ENCODE measurements at places on chromosomes 1 and 21.

DNA sequence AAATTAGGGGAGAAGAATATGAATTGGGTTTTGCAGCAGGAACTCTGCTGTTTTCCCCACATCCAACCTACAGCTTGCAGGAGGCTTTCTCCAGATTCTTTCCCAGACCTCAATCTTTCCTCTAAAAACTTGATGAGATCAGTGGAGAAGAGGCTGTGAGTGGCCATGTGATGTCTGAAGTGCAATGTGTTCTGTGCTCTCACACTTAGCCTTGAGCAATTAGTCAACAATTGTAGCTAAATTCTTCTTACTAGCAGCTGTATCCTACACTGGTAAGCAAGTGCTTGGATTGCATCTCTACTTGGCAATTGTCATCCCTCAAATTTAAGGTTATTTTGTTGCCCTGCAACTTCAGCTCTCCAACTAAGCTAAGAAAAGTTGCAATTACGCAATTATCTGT, 807.3 kb upstream of the RGS18 start:
- DNase-seq = peak; percentile 55

GRCh38 chr1:46133181-46133658, 791 bp upstream of the PIK3R3 start:
- DNase-seq = no peak

GRCh38 chr1:39408641-39409054, 82.8 kb upstream of the BMP8A start:
- DNase-seq = peak; percentile 73

- no peak for DNase-seq
Observed at GRCh38 chr1:60904099-60904851, 178.1 kb upstream of the NFIA start.

- DNase-seq = no peak
Observed at GRCh38 chr1:211132721-211133392, 1.1 kb downstream of the KCNH1 start.

DNA sequence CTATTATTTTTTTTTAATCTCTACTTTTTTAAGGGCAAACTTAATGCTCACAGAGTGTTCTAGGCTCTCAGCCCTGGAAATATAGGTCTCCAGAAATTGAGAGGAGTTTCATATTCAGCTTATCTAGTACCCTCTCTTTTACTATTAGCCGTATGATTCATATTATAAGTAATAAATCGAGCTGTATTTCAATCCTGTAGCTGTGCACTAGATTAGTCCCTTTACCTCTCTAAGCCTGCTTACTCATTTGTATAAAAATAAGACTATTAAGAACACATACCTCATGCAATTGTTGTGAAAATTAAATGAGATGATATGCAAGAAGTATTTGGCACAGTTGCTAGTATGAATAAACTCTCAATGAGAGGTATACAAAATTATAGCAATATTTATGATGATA, 128.2 kb upstream of the HOOK1 start:
- DNase-seq = no peak

DNA sequence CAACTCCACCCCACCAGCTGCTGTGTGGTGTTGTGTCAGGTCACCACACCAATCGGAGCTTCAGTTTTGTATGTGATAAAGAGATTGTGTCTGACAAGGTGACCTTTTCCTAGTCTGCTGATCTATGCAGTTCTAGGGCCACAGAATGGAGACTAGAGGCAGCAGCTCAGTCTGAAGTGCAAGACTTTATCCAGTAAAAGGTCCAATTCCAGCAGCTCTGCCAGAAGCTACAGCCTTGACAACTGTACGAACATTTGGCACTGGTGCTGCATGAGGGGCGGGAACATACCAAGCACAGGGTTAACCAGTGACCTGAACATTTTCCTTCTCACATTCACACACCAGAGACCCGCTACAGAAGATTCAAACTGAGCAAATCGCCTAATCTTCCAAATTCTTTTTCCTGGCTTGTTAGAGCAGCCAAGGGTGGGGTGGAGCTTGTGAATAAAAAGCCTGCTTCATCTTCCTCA, 9.3 kb downstream of the FMO1 start:
- no peak for DNase-seq

- no peak for DNase-seq
Observed at GRCh38 chr1:200150721-200151120, 123.2 kb downstream of the NR5A2 start.

GRCh38 chr1:234598974-234599616, 10.9 kb downstream of the IRF2BP2 start:
- DNase-seq = no peak

DNA sequence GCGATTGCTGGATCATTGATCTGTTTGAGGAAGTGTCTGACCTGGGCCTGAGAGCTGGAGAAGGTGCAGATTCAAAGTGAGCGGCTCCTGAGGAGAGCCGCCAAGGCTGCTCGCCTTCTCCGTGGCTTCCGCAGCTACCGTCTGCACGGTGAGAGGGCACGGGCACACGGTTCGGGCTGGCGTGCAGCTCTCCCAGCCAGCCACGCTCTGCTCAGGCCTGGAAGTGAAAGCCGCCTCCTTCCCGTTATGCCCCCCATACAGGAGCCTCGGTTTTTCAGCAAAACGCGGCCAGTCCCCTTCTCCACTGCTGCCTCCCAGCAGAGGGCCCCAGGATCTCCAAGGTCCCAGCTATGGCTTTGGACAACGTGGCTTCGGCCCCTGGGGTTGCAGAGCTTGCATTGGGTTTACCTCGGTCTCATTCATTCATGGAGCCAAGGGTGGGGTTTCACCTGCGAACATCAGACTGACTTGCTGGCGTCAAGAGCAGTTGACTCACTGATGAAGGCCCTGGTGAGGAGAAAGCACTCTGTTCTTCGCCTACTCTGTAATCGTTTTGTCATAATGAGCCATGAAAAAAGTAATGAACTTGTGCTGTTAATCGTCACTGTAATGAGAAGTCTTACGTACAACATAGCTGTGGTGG, 24.4 kb upstream of the PDXK start:
- DNase-seq = no peak

DNA sequence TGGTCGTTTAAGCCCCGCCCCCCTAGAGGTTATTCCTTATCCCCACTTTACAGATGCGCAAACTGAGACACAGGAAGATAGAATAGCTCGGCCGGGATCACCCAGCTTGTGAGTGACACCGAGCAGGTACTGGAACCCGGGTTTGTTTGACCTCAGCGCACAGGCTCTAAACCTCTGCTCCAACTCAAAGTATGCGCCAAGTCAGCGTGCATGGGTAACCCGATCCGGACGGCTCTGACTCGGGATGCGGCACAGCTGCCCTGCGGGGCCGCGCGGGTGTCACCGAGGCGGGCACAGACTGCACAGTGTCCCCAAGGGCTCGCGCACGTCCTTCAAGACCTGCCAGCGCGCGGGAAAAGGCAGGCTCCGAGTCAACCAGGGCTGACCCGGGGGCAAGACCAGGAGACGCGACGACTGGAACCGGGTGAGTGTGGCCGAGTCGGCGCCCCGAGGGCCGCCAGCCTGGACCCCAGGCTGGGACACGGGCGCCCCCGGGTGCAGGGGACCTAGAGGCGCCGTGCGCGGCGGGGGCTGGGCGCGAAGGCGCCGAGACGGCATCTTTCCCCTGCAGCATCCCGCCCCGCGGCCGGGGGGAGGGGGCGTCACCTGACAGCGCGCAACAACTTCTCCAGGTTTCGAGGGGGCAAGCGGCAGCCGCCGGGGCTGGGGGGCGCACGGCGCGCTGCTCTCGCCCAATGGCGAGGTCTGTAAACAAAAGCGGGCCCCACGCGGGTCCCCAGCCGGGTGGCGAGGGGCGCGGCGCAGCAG, 101.9 kb upstream of the SOD1 start:
- DNase-seq = no peak

GRCh38 chr1:87141556-87141955, 187.1 kb upstream of the LMO4 start:
- DNase-seq = no peak

DNA sequence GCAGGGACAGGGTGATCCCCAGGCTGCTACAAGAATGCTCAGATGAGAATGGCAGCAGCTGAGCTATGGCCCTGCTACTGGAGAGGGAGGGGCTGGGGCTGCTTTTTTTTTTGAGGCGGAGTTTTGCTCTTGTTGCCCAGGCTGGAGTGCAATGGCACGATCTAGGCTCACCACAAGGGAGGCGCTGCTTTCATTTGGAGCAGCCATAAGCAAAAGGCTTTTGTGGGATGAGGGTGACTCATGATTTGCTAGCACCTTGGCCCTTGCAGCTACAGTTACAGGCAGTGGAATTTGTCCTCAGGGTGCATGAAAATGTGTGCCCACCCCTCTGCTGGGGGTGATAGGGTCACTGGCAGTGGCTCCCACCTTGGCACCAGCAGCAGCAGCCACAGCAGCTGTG, 32.4 kb upstream of the CYP4A22 start:
- no peak for DNase-seq

DNA sequence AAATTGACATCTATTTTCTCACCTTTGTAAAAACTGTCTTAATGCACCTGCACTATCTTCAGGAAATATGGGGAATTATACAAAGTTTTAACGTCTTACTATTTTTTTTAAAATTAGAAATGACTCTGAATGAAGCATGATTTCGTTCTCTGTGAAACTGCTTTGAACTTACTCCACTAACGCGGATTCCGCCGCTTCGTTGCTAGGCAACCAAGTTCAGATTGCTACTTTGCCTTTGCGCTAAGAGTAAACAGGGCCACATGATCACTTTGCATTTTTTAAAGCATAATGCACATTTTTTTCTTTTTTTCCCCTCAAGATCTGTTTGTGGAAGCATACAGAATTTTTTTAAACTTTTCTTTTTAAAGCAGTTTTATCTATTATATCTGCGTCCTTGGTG, 690.5 kb downstream of the BRINP3 start:
- DNase-seq = no peak

DNA sequence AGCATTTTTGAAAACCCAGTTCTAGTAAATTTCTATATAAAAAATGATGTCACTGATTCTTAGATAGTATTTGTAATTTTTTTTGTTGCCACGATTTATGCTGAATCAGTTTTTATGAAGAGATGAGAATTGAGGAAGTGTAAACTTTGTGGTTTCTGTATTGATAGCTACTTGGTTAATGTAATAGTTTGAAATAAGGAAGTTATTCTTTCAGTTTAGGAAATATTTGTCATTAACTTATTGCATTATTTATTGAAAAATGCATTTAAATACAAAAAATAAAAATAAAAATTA, 97.8 kb downstream of the ZFYVE9 start:
- no peak for DNase-seq

DNA sequence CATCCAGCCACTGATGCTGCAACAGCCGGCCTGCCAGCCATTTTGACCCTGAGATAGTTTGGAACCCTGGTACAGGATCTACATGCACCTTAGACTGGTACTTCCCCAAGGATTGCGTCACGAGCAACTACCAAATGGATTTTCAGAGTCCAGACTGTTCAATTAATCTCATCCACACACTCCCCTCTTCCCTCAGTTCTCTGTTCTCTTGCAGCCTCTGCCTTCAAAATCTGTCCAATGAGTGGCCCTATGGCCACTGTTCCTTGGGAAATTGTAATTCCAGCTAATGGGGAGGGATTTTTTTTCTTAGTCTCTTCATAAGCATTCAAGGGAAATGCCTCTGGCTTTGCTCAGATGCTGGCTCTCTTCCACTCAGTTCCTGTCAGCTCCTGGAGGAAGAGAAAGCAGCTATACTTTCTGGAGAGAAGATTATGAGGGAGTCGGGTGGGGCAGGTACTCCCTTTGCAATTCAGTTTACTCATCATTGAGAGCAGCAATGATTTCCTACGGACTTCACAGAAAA, 19.8 kb upstream of the UAP1 start:
- no peak for DNase-seq

DNA sequence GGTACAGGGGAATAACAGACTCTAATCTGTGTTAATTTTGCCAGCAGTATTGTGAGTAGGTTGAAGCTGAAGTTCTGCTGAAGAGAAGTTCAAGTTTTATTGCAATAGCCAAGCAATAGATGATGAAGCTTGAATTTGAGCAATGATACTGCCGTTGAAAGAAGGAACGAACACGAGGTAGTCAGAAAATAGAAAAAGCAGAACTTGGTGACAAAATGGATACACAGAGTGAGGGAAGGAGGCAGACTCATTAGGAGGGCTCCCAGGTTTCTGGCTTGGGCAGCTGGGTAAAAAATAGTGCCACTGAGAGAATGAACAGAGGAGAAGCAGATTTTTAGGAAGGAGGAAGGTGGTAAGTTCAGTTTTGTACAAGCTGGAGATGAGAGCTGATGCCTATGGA, 22.3 kb upstream of the AGO1 start:
- DNase-seq = no peak

- no peak for DNase-seq
Observed at GRCh38 chr1:204736836-204737235, 51.3 kb upstream of the LRRN2 start.

DNA sequence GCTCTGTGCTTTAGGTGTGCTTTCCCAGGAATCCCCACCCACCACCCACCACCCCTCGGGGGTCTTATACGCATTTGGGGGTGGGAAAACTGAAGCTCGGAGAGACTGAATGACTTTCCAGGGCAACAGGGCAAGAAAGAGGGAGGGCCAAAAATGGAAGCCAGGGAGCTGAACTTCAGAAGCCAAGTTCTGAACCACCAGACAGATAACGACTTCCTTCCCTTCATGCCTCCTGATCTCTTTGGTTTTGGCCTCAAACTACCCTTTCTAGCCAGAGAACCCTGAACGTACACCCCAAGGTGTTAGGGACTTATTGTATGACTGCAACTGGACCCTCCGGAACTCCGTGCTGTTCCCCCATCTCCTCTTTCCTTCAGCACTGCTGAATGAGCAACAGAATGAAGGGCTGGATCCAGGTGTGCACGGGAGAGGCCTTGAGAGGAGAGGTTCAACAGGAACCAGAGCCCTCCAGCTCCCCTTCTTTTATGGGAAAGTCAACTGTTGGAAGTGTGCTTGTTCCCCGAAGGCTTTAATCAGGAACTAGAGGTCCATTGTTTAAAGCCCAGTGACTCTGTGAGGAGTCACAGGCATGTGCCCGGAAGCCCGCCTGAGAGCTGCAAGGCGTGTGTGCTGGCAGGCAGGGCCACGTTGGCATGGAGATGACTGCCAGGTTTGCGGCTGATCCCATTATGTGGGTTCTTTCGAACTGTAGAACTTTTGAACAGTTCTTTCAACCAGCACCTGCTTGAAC, 3.1 kb downstream of the BACE2 start:
- DNase-seq = no peak

DNA sequence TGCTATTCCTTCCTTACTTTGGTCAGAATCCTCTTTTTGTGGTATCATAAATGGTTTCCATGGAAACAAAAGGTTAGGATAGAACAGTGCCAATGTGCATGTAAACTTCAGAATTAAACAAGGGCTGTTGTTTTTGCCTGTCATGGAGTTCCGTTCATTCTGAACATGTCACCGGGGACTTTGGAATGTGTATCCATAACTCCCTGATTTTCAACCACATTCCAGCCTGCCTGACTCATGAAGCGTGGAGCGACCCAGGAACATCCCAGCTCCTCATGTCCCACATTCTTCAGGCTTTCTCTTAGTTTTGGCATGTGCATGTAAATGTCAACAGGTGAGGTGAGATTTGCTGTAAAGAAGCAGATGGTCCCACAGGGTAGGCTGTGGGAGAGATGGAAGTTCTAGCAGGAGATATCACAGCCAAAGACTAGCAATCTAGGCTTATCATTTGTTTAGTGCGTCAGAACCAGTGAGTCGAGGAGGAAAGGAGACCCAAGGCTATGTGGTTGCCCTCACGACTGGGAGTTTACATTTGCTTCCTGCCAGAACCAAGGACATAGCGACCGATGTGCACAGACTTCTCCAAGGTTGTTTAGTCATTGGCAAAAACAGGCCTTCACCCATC, 23.0 kb upstream of the DNAJC11 start:
- no peak for DNase-seq

- no peak for DNase-seq
Observed at GRCh38 chr1:203557390-203557789, 63.4 kb downstream of the OPTC start.
